Stimulated activated memory B cell treated with anti-CD40 and anti-IgM and Interleukin-4, amounts not matched to agents 10 μg/mL and 1 μg/mL and 100 μg/mL, for 72 hours (primary cell): ENCODE measurements at places on chromosomes 2 and 18.

GRCh38 chr18:13558790-13559189, 167.6 kb downstream of the FAM210A start:
- ATAC-seq, result no peak

DNA sequence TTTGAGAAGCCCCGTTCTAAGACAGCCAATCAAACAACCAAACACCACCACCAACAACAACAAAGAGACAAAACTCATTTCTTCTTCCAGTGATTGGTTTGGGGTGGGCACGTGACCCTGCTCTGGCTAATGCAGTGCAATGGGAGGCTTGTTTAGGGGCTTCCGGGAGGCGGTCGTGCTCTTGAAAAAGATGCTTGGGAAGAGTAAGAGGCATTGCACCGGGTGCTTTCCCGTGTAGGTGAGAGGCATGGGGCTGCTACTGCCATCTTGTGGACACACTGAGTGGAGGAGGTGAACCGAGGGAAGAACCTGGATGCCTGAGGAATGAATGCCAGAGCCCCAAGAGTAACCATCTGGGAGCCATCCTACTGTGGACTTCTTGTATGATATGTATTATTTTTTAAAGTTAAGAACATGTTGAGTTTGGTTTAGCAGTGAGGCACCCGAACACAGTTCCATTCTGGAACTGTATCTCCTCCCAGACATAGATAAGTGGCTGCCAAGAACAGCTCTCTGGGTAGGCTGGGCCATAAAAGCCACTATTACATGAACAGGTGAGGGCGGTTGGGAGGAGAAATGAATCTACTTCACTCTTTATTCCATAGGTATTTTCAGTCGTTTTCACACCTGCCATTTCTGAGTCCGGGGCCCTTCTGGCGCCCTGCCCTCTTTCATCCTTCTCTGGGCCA, 19.1 kb upstream of the ARHGAP25 start:
- peak; percentile 70 for ATAC-seq

DNA sequence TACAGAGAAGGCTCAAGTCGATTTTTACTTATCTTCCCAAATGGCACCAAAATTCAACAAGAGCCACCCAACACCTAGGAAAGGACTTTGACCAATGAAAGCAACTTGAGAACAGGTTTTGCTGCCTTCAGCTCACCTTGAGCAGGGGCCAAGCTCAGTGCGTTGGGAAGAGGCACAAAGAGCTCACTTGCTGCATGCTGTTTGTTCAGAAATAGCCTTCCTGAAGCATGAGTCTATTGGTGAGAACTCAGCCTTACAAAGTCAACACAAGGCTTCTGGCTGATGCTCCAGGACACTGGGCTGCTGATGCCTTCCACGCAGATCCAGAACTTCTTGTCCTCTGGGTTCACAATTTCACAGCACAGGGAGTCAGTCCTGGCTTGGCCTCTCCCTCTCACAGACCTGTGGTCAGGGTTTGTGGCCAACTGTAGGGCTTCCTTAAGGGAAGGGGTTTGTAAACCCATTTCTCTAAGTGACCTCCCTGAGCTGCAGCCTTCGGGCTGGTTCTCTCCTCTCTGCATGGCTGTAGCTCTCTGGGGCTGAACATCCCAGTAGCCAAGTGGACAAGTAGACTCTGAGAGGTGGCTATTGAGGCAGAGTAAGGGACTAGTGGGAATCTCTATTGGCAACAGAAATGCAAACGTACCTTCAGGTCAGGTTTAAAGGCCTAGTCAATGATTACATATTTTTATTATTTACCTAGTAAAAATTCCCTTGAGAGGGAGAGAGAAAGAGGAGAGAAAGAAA, 124.7 kb upstream of the GATA6 start:
- no peak for ATAC-seq

DNA sequence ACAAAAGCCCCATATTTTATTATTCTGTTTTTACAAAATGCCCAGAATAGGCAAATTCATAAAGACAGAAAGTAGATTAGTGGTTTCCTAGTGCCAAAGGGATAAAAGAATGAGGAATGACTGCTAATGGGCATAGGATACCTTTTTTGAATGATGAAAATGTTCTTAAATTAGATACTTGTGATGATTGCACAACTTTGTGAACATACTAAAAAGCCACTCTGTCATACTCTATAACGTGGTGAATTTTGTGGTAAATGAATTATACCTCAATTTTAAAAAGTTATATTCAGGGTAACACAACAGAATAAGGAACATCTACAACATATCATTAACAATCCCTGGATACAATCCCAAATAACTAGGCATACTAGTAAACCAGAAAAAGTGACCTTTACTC, 9.1 kb upstream of the FBLN7 start:
- no peak for ATAC-seq

DNA sequence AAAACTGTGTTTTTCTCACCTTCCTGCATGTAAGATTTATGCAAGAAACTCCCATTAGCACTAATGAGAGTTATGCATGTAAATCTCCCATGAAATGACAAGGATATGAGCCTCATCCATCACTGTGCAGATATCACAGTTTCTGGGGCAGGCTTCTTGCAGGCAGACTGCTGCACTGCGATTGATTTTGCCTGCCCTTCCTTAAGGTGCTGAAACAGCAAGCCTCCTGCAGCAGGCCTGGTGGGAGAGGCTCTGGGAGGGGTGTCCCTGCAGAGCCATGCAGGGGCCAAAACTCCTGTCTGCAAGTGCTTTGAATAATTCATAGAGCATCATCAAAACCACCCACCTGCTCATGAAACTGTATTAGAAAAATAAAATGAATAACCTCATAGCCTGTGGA, 285.9 kb downstream of the MYT1L start:
- no peak for ATAC-seq

- ATAC-seq, result no peak
These were observed 34.9 kb downstream of the MGAT5 start for GRCh38 chr2:134288814-134289213.

DNA sequence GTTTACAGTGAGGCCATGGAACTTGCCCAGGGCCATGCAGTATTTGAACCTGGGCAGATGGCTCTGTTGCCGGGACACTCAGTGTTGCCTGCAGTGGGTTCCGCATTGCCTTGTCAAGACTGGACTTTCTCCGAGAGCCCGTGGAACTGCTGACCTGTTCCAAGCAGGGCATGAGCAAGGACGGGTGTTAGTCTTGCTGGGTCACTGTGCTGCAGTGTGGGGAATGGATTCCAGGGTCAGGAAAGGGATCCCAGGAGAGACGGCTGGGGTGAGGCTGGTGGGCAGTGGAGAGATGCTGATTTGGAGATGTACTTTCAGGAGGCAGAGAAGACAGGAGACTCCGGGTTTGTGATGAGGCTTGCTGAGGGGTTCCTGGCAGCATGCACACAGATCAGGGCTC, 348.7 kb upstream of the HS6ST1 start:
- ATAC-seq, result no peak

- peak; percentile 69 for ATAC-seq
These were observed 46.4 kb downstream of the PCBP1 start for GRCh38 chr2:70133491-70134322.

DNA sequence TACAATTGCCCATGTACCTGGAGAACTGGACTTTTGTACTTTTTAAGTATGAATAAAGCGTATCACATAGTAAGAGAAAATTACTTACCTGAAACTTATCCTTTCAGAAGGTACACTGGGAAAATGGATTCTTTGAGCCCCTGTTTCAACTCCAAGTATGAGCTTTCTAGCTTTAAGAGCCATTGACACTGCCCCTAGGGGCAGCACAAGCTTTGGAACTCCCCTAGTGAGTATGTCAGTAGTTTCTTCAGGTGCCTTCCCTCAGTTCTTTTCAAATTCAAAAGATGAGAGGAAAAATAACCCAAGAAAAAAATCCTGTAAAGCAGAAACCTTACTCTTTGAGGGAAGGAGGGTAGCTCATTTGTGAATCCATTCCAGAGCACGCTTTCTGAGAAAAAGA, 124.1 kb downstream of the MEMO1 start:
- ATAC-seq, result no peak

DNA sequence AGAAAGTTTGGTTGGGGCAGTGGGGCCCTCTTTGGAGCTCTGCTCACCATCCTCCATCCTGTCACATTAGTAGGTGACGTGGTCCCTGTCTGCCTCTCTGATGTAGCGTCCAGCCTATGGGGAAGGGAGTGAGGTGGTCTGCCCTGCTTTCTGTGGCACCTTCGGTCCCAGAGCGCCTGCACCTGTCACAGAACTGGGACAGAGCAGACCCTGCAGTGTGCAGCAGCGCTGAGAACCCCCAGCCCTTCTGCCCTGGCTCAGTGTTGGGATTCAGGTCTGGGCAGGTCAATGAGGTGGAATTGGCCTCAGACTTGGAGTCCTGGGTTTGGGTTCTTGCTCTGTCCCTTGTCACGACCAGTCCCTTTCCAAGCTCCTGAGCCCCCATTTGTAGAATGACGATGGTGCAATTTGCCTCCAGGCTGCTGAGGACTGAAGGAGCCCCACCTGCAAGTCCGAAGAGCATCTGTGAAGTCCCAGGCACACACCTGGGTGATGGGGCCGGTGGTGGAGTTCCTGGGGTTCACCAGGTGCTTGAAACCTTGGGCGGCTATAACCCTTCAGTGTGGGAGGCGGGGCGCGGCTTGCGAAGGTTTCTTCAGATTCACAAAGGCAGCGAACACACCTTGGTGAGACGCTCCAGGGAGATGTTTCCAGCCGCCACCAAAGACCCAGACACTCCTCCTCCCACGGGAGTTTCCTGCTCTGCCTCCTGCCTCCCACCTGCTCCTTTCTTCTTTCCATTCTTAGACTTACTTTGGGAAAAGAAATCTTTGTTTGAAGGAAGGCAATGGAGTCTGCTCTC, 265.4 kb upstream of the HDAC4 start:
- ATAC-seq, result no peak

- no peak for ATAC-seq
These were observed 638.0 kb upstream of the VRK2 start for GRCh38 chr2:57408587-57408986.

DNA sequence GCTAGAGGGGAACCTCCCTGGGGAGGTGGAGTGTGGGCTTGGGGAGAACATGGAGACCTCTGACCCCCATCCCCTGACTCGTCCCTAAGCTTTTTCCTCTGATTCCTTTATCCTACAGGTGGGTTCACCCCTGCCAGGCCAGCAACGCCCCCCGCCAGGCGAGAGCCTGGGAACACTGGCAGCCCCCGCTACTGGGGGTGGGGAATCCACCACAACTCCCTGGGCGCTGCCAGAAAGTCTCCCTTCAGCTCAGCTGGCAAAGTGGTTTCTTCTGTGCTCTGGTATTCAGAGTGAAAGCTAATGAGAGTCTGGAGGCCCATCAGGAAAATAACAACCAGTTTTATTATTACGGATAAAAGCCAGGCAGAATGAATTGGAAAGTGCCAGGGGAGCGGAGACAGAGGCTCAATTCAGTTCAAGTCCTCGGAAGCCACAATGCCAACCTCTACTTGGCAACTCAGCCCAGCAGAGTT, 2.8 kb downstream of the DIPK1C start:
- ATAC-seq, result no peak

DNA sequence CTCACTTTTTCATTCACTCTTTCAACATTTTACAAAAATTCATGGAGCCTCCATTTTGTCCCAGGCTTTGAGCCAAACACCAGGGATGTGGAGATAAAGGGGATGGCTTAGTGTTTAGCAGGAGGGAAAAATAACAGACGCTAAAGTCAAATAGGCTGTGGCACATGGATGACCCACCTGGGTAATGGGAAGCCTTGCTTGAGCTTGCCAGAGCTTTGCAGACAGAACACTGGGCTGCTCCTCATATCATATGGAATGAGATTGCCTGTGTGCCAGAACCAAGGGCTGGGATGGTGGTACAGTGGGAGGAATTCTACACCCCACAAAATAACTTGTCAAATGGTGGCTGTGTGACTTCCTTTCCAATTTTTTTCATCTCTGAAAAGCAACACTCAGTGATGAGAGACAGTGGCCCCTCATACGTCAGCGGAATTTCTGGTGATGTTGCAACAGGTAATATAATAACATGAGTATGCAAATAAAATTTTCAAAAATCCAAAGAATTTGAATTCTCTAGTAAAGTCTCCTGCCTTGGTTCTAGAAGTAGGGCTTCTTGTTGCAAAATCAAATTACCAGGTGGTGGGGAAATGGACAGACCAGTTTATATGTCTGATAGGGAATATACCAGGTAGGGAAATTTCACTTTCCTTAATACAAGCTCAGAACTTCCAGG, 252.9 kb downstream of the CLIP4 start:
- ATAC-seq, result no peak

DNA sequence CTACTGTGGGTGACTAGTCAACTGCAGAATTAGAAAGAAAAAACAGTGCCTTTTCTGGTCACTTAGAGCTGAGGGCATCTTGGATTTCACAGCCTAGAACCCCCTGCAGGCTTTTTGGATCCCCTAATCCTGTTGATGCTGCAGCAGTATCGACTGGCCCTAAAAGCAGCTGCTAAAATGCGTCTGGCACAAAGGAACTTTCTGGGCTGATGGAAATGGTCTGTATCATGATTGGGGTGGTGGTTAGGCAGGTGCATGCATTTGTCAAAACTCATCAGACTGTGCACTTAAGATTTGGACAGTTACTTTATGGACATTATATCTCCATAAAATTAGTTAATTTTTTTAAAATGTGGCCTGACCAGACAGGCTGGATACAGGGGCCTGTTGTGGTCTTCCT, 149.8 kb downstream of the KLHL29 start:
- ATAC-seq, result no peak

- no peak for ATAC-seq
These were observed 2.7 kb upstream of the IL18RAP start for GRCh38 chr2:102420290-102420689.

GRCh38 chr2:200786826-200787225, 24.9 kb upstream of the BZW1 start:
- ATAC-seq, result no peak

- no peak for ATAC-seq
These were observed 40.4 kb downstream of the GRHL1 start for GRCh38 chr2:9991829-9992273.

- no peak for ATAC-seq
These were observed 175.9 kb upstream of the FN1 start for GRCh38 chr2:215611609-215612386.

GRCh38 chr2:32652555-32653209, 24.8 kb downstream of the TTC27 start:
- ATAC-seq, result no peak

DNA sequence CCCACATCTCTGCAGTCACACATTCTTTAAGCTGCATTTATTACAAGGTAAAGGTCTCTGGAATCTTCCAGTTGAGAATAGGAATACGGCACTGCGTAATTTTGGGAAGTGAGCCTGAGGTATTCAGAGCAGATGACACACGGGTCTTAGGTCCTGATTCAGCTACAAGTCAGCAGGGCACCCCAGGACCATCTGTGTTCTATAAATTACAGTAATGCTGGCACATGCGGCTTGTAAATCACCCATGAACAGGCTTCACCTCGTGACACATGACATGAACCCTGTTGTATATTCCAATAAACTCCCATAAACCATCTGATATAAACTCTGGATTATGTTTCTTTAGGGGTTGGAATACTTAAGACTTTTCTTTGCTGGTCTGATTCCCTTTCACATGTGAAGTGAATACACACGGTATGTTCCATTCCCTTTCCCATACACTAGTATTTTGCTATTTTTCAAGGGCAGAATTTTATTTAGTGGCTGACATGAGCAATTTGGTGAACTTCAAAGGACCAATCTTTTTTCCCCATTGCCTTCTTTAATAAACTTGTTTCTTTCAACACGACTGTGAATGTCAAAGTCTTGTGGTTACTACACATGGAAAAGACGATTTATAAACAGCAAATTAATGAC, 298.6 kb downstream of the MEIS1 start:
- no peak for ATAC-seq

GRCh38 chr18:26504831-26505230, 43.5 kb downstream of the KCTD1 start:
- no peak for ATAC-seq
